ENCODE measurements at places on chromosomes 12 and 14.

- DNase-seq = no peak
These were observed 575 bp upstream of the FMNL3 start for GRCh38 chr12:49707812-49708147.

- no peak for DNase-seq
These were observed 4.0 kb downstream of the CPSF6 start for GRCh38 chr12:69243099-69244084.

DNA sequence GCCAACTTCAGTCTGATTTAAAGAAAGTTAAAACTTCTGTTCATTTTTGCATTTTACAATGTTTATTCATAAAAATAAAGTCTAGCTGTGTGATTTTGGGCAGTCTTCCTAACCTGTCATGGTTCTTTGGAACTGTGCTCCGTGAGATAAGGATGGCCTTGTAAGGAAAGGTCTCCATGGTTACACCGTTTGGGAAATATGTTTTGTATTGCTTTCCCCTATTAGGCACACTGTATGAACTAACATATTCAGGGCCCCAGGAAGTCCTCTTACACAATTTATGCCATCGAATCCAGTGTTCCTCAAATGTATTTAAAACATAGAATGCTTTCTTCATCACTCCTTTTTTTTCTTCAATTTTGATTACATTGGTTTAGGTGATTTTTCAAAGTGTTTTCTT is 54.5 kb downstream of the APAF1 start:
- no peak for DNase-seq

- no peak for DNase-seq
These were observed 269.7 kb downstream of the KSR2 start for GRCh38 chr12:117699118-117699517.

GRCh38 chr14:85413836-85414526 is 116.0 kb upstream of the FLRT2 start:
- DNase-seq = no peak

DNA sequence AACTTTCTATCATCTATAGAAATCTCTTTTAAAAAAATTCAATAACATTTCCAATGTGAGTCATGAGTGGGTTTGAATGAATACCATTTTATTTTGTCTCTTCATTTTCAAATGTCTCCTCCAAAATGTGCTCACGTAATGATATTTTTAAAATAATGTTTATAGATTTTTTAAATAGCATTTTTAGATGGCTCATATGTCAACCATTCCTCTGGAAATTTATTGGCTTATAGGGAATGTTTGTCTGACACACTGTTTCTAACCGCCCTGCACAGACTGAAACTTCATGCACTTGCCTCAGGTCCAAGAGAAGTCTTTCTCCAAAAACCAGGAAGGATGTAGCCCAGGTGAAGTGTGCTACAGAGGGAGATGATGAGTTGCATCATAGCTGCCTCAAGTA is 88.8 kb upstream of the PLEKHG7 start:
- DNase-seq = no peak

- no peak for DNase-seq
These were observed 711.9 kb downstream of the C12orf50 start for GRCh38 chr12:87317302-87317701.

- no peak for DNase-seq
These were observed 46.3 kb downstream of the PPHLN1 start for GRCh38 chr12:42372154-42372791.

DNA sequence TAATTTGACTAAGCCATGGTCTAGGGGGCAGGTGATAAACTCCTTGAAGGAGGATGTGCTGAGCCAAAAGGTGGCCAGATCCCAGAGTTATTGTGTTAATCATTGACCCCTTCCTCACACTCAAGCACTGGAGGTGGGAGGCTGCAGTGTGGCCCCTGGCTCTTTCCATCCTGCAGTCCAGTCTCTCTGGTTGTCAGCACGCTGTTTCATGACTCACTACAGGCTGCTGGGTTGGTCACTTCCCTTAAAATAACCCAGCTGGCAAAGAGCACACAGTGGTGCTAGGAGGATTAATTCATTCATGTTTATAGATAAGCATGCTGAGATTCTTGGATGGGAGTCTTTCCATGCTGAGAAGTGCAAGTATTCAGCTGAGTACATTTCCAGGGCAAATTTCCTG is 228.9 kb downstream of the ANO2 start:
- no peak for DNase-seq

DNA sequence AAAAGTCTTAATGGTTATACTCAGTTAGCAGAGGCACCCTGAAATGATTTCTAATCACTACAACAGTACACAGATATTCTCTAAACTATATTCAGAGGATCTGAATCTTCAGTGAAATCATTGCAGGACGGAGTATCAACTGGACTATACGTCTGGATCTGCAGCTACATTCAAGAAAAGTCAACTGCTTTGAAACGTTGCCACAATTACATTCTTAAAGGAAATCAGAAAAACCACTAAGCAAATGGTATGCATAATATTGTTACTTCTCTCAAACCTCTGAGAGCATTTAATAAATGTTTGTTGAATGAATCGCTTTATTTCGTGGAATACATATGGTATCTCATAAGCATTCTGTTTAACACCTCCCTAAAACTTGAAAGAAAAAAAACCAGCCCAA is 67.4 kb downstream of the MED13L start:
- no peak for DNase-seq

- DNase-seq = no peak
These were observed 17.2 kb downstream of the EML5 start for GRCh38 chr14:88775532-88775931.

DNA sequence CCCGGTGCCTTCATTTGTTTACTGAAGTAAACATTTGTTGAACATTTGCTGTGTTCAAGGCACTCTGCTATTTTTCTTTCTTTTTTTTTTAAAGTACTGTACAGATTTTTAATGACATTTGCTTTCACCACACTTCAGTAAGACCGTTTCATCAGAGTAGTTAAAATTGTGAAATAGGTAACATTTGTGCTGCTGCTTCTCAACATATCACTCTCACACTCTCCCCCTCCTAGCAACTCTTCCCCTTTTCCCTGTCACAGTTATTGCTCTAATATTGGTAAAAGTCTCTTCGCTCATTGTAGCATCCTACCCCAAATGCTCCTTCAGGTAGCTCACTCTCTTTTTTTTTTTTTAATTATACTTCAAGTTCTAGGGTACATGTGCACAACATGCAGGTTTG is 49.6 kb downstream of the SRGAP1 start:
- DNase-seq = no peak

Data from stimulated activated CD8-positive, alpha-beta memory T cell treated with anti-CD3 and anti-CD28 coated beads, Interleukin-15, amount 100 ng/mL, for 1 hour (primary cell).